Thyroid gland (tissue), 4 donors: ENCODE measurements at places on chromosomes 1 and 21.

DNA sequence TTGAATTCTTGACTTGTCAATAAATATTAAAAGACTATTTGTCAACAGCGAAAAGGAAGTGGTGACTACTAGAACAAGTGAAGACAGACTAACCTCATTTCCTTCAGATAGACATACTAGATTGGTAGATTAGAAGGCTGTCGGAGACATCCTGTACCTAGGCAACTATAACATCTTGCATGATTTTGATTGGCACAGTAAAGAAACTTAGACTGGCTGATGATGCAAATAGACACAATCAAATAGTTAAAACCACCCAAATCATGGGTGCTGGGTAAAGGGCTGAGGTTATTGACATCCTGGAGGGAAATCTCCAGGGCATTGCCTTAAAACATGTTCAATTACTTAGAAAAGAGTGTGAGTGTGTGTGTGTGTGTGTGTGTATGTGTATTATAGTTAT, 85.9 kb upstream of the EDEM3 start:
- no peak for DNase-seq

- peak; percentile 22 for DNase-seq
Observed at GRCh38 chr1:239976130-239976968, 115.3 kb upstream of the FMN2 start.

DNA sequence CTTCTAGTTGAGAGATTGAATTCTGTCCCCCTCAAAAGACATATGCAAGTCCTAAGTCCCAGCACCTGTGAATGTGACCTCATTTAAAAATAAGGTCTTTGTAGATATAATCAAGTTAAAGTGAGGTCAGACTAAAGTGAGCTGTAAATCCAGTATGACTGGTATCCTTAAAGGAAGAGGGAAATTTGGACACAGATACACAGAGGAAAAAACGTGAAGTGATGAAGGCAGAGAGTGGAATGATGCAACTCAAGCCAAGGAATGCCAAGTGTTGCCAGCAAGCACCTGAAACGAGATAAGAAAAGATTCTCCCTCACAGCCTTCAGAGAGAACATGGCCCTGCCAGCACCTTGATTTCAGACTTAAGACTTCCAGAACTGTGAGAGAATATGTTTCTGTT, 444.7 kb upstream of the VAMP3 start:
- no peak for DNase-seq

DNA sequence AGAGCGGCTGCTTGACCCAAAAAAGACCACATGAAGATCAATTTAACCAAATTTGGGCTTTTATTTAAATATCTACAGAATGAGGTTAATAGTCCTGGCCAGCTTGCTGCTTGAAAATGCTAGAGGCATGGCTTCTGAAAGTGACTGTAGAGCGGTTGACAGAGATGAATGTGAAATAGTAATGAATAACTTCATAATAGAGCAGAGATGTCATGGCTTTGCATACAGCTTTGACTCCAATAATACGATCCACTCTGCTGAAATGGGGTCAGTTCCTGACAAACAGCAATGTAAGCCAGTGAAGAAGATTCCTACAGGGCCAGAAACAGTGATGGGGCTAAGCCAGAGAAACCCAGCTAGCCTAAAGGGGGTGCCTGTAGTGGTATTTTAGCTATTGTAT, 183.8 kb downstream of the PBX1 start:
- DNase-seq: no peak

GRCh38 chr1:201693890-201694607, 134.9 kb upstream of the IPO9 start:
- no peak for DNase-seq

GRCh38 chr1:201113451-201114244, 1.4 kb upstream of the CACNA1S start:
- no peak for DNase-seq

DNA sequence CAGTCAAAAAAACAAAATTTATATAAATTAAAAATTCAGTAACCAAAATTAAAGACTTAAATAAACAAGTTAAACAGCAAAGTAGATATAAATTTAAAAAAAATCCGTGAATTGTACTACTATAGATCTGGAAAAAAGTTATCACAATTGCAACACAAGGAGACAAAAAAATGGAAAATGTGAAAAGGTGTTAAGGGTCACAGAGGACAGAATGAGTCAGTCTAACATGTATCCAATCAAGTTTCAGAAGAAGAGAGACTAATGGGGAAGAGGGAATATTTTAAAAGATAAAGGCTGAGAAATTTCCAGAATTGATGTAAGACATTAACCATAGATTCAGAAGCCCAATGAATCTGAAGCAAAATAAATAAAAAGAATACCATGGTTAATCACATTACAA, 46.0 kb downstream of the USP24 start:
- no peak for DNase-seq

DNA sequence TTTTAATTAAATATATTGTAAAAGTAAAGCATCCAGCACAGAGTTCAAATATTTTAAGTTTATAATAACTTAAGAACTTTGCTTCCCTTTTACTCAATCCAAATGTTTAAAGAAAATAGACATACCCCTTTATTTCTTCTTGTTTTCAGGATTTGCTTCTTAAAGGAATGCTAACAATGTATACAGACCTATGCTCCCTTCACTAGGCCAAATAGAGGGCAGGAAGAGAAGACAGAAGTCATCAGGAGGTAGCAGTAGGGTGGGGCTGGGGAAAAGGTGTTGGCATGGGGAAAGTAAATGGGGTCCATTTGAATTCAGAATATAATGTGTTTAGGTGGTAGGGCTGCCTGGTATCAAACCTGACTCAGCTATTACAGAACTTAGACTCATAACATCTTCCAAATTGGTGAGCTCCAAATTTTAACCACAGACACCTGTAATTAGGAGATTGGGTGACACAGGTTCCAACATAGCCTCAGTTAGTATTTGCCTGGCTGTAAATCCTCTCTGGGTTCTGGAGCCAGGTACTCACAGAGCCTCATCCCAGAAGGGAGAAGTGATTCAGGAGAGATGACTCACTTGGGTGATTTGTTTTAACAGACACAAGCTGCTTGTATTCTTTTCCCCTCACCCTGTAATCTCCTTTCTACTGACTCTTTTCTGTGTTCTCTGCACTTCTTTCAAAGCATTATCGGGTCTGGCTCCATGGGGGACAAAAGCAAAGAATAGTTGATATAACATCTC, 60.1 kb upstream of the DUSP10 start:
- DNase-seq: no peak

DNA sequence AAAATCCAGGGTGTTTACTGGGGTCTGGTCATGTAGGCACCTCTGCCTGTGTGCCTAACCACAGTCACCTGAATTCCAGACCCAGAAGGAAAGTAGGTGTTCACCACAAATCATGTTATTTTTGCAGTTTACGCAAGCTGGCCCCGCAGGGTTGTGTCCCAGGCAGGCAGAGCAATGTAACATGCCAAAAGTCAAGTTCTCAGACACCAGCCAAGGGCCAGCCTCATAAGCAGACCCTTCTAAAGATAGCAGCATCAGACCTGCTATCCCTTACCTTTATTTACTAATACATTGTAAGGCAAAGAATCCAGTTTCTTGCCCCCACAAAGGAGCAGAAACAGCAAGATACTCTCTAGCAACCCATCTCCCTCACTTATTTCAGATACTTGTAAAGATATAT, 83.0 kb downstream of the GPR161 start:
- no peak for DNase-seq

DNA sequence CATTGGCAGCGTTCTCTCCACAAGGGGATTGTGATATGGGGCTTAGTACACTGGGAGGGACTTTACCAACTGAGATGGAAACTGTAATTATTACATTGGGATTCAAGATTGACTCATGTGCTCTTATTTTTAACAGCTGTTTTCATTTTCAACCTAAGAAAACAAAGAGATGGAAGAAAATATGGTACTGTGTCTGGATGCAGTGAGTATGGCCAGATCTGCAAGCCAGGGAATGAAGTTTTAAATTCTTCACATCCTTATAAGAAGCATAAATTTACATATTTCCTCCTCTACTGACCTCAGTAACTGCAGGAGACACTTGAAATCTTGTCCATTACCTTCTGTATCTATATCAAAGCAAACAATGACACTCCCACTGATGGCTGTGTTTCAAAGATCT, 81.5 kb upstream of the EDEM3 start:
- DNase-seq: no peak

GRCh38 chr21:40638466-40639251, 208.3 kb downstream of the DSCAM start:
- DNase-seq: no peak

GRCh38 chr1:99675292-99675691, 29.4 kb downstream of the PALMD start:
- no peak for DNase-seq
